SJSA1 (cell line): ENCODE measurements at places on chromosomes 6 and 20.

DNA sequence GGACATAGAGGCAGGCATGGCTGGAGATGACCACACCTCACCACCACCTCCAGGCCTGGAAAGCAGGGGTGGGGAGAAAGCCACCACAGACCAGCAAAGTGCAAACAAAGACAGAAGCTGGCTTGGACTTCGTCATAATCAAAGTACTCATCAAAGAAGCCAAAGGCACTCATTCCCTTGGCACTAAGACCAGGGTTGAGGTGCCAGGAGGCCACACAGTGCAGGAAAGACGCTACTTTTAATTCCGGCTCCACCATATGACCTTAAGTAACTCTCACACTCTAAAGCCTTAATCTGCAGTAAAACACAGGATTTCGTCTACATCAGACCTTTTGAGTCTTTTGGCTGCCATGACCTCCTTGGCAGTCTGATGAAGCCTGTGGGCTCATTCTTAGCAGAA is 123.1 kb downstream of the HIVEP2 start:
- DNase-seq, result no peak

GRCh38 chr6:36599791-36600209 is 5.6 kb downstream of the SRSF3 start:
- DNase-seq, result no peak

GRCh38 chr6:37190159-37190535 is 20.2 kb downstream of the PIM1 start:
- DNase-seq, result no peak

DNA sequence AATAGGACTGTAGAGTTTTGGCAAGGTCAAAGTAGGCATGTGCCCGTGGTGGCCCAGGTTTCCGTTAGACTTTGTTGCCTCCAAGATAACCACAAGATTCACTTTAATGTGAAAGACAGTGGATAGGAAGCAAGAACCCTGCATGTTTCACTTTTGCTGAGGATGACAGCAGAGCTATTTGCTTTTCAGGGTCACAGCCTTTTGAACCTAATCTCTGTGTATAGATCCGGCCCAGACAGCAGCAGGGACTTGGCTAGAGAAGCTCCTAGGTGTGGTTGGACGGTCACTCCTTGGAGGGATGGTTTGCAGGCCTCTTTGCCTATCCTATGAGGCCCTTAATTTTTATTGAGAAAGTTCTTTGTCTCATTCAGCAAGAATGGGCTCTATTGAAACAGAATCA is 538.8 kb downstream of the HACE1 start:
- DNase-seq, result no peak
